ENCODE measurements at places on chromosomes 4 and X.

DNA sequence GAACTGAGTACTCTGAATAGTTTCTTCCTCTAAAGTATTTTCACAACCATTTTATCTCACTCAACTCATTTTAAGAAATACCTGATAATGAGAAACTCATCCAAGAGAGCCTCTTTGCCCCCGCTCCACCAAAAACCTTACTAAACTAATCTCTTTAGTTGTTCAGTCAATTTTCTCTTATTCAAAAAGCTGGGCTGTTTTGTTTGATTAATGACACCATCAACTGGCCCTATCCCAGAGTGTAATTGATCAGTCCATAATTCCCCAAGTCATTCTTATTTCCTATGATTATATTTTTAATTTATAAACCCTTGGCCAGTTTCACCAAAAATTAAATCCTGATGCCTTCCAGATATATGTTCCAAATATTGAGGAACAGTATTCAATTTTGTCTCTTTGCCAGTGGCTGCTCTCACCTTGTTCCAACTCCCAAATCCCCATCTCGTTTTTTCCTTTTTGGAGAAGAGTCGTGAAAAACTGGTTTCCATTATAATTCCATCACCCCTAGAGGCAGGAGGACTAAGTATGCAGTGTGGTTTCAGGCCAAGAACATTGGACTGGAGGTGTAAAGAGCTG, 10.4 kb downstream of the LIMCH1 start:
- DNase-seq, result no peak

- DNase-seq, result no peak
These were observed 184.0 kb downstream of the BMPR1B start for GRCh38 chr4:94941706-94942105.

DNA sequence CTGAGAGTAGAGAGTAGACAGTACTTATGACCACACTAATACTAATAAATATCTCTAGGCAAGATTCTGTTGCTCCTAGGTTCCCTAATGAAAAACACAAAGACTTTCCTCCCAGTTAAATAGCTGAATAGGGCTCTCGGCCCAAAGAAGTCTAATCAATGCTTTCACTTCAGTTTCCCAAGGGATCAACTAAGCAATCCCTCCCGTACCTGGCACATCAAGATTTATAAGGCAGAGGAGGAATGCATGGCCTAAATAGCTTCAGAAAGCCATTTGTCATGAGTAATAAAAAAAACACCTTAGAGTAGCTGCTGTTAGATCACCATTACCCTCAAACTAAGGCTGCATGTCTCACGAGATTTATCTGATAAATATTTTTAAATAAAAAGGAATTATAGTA, 56.8 kb upstream of the EXOC1L start:
- DNase-seq, result peak; percentile 24

DNA sequence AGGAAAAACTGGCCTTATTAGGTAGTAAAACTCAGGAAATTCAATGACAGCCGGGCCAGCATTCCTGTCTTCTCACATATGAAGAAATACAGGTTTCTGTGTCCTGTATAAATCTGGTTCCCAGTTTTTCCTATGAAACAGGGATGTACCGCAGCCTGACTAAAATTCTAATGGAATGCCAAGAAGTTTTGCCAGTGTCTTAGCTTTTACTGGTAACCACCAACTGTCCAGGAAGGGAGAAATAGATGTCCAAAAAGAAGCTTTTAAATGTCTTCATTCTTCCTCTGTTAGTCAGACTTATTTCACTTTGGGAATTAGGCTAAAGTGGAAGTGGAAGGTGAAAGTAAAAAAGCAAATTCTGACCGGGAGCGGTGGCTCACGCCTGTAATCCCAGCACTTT, 108.0 kb upstream of the TBL1X start:
- no peak for DNase-seq

Measured in eye (tissue), 1 donor.